ENCODE measurements at places on chromosomes 6 and 20. TPM values are rescaled to one million over a fixed set of nuclear protein-coding genes. Genes with fewer than 3 reads are reported as not detected.

EDN1 gene
- total RNA-seq, result 3.4 TPM

MTFR2 gene
- total RNA-seq, result 0.39 TPM

LINC00237 gene
- not detected for total RNA-seq

LY6G5C gene
- 1.2 TPM for total RNA-seq

GRCh38 chr6:6176127-6176526, 144.3 kb downstream of the F13A1 start:
- no peak for DNase-seq
- H3K36me3 ChIP-seq, result no peaks in the 10 kb centered on the region
- H3K27me3 ChIP-seq, result no peaks in the 10 kb centered on the region
- no peak overlapping the region for H3K4me3 ChIP-seq
- H3K4me1 ChIP-seq, result no peaks in the 10 kb centered on the region

DNA sequence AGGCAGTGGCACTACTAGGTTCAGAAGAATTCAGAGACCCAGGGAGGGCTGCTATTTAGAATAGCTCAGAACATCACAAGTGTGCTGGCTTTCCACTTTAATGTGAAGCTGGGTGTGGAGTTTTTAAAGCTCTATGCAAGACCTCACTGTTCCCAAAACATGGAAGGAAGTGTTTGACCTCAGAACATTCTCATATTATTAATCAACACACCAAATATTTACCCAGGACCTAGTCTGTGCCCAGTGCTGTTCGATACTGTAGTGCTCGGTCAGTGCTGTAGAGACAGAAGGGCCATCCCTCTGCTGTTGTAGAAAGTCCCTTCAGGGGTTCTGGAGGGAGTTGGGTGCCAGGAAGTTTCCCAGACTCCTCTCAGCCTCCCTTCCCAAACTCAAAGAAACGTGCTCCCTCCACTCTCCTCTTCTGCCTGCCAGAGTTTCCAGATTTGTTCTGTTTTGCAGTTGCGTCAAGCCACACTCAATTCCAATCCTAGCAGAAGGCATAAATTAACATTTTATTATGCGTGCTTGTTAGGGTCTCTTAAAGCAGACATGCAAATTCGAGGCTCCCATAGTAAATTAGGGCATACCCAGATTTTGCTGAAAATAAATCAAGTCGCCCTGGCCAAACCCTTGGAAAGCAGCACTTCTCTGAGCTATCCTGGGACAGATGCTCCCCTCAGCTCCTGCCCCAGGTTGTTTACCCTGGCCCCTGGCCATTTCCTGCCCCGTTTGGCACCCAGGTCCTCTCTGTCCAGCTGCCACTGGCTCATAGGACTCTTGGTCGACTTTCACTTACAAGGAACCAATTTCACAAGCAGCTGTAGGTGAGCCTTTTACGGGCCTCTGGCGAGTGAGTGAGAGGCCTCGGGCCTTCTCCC, 248.6 kb downstream of the HIVEP2 start:
- H3K4me3 ChIP-seq, result no peak overlapping the region
- H3K36me3 ChIP-seq, result no peaks in the 10 kb centered on the region

GRCh38 chr6:135224037-135224647, 43.0 kb downstream of the MYB start:
- no peaks in the 10 kb centered on the region for H3K36me3 ChIP-seq
- DNase-seq, result no peak
- H3K4me3 ChIP-seq, result no peak overlapping the region
- H3K4me1 ChIP-seq, result no peaks in the 10 kb centered on the region
- H3K27me3 ChIP-seq, result no peaks in the 10 kb centered on the region

DNA sequence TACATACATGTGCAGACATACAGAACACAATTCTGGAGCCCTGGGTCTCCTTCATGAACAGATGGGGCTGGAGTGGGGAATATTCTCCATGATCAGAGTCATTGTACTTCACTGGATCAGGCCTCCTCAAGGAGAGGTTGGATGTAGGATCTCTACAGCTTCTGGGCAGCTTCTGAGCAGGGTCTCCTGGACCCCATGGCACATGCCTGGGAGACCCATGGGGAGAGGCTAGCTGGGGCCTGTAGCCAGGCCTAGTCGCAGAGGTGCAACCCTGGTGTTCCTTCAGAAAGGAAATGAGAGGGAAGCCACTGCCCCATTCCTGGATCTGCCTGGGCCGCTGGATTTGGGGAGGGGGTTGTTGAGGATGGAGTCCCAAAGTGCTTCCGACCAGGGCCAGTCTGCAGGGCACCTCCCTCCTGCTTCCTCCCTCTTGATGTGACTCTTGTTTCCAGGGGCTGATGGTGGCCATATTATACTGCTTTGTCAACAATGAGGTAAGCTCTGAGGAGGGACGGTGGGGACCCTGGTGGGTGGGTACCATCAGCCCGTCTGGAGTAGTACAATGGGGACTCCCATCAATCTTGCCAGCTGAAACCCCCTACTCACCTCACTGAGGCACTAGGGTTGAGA, 31.8 kb downstream of the GLP1R start:
- DNase-seq, result no peak
- no peaks in the 10 kb centered on the region for H3K27me3 ChIP-seq
- H3K36me3 ChIP-seq, result no peaks in the 10 kb centered on the region
- H3K4me1 ChIP-seq, result no peaks in the 10 kb centered on the region

DNA sequence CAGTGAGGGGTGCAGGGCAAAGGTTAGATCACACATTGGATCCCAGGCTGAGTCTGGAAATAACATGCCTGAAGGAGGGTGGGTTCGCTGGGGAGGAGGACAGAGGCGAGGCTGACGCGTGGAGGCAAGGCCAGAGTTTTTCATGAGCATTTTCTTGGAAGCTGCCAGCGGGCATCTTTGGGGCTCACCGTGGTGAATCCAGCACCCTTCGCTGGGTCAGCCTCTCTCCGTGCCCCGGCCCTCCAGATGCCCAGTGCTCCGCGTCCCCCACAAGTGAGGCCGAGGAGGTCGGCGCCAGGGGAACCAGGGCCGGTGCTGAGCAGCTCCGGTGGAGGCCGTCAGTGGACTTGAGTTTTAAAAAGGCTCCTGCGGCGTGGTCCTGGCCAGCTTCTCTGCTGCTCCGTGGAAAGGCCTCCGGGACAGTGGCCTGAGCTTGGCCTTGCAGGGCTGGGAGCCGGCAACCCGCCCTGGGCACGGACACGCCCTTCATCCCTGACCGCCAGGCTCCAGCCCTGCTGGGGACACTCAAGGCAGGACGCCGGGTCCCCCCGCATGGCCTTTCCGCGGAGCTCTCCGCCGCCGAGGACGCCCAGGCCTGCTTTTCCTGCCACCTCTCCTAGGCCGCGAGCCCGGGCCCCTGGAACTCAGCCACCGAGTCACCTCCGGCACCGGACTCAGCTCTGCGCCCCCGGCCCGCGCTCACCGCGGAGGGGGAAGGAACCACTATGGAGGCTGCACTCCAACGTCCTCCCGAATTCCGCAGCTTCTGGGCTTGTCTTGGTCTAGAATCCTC, 114.3 kb downstream of the THBS2 start:
- no peaks in the 10 kb centered on the region for H3K27me3 ChIP-seq
- DNase-seq, result no peak
- H3K4me3 ChIP-seq, result no peak overlapping the region

GRCh38 chr6:169173532-169174268, 79.9 kb downstream of the THBS2 start:
- H3K4me1 ChIP-seq, result no peaks in the 10 kb centered on the region
- H3K27me3 ChIP-seq, result no peaks in the 10 kb centered on the region
- H3K36me3 ChIP-seq, result no peaks in the 10 kb centered on the region
- DNase-seq, result no peak

GRCh38 chr6:41167173-41167963, 4.5 kb upstream of the TREM2 start:
- no peaks in the 10 kb centered on the region for H3K27me3 ChIP-seq
- no peak for DNase-seq
- H3K4me1 ChIP-seq, result no peaks in the 10 kb centered on the region

DNA sequence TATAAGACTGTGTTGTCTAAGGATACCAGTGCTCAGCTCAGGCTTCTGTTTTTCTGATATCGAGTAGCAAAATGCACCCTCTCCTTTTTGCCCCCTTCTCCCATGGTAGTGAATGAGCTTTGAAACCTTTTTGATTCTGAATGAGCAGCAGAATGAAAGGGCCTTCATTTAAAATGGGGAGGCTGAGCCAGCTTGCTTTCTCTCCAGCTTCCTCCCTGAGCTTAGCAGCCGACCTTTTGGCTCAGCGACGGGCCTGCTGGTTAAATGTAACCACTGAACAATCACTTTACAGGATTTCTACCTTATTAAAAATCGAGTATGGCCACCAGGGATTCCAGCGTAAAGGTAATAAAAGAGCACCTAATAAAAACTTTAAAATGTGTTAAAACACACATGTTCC, 133.7 kb upstream of the SPACA1 start:
- no peaks in the 10 kb centered on the region for H3K27me3 ChIP-seq
- H3K4me1 ChIP-seq, result no peaks in the 10 kb centered on the region
- H3K27ac ChIP-seq, result no peak overlapping the region
- H3K36me3 ChIP-seq, result no peaks in the 10 kb centered on the region
- no peak overlapping the region for H3K4me3 ChIP-seq

- H3K36me3 ChIP-seq, result no peaks in the 10 kb centered on the region
- peaks cover 3% of the 10 kb centered on the region for H3K4me1 ChIP-seq
- no peak for DNase-seq
- no peak overlapping the region for H3K4me3 ChIP-seq
- no peaks in the 10 kb centered on the region for H3K27me3 ChIP-seq
These were observed 14.3 kb downstream of the PHF3 start for GRCh38 chr6:63649847-63650265.

DNA sequence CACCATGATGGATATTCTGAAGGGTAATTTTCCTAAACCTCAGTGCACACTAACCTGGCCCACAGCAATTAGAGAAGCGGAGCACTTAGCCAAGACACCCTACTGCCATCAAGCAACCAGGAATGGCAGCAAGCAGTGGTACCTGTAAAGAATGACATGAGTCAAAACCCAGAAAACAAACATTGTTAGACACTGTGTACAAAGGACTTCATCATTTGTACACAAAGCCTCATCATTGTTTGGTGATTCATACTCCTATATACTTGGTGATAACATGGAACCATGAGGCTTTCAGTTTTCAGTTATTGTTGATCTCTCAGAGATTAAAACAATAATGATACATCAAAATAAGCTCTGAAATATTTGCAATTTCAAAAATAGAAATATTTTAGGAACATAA, 74.6 kb downstream of the MLIP start:
- H3K4me3 ChIP-seq, result no peak overlapping the region
- H3K27me3 ChIP-seq, result no peaks in the 10 kb centered on the region
- H3K36me3 ChIP-seq, result no peaks in the 10 kb centered on the region
- no peak for DNase-seq
